Adrenal gland (tissue), 19 donors: ENCODE measurements at places on chromosomes 13 and 19.

DNA sequence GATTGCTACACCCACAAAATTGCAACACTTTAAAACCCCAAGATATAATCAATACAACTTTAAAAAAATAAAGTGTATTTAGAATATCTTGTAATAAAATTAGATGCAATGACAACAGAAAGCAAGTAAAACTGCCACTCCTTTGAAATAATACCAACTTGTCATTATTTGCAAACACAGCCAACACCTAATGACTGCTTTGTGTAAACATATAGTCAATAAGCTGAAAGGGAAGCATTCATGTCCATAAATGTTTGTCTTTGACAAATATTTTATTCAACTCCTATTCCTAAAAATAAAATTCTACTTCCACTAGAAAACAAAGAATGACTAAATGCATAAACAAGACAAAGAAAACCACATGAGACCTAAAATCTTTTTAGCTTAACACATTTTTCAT is 6.6 kb downstream of the SMAD9 start:
- DNase-seq, result no peak

GRCh38 chr19:34274284-34274826 is 20.0 kb downstream of the GARRE1 start:
- DNase-seq, result no peak

- DNase-seq, result peak; percentile 59
Observed at GRCh38 chr19:41945135-41945766, 13.9 kb downstream of the RABAC1 start.

DNA sequence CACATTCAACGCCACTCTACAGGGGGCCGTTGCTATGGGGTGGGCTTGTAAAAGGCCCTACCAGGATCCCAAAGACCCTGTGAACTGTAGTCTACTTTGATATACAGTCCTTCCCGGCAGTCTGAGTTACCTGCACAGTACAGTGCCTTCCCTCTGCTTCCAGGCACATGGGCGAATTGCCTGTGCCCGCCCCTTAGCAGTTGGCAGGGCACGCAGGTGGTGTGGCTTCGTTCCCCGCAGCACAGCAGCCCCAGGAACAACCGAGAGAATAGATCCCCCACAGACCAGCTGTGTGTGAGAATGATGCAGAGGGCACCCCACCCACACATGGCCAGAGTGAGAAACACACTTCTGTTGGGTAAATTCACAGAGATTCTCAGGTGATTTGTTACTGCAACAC is 60.6 kb downstream of the MRPL57 start:
- DNase-seq, result no peak

GRCh38 chr13:35797991-35798390 is 321.5 kb upstream of the MAB21L1 start:
- no peak for DNase-seq

DNA sequence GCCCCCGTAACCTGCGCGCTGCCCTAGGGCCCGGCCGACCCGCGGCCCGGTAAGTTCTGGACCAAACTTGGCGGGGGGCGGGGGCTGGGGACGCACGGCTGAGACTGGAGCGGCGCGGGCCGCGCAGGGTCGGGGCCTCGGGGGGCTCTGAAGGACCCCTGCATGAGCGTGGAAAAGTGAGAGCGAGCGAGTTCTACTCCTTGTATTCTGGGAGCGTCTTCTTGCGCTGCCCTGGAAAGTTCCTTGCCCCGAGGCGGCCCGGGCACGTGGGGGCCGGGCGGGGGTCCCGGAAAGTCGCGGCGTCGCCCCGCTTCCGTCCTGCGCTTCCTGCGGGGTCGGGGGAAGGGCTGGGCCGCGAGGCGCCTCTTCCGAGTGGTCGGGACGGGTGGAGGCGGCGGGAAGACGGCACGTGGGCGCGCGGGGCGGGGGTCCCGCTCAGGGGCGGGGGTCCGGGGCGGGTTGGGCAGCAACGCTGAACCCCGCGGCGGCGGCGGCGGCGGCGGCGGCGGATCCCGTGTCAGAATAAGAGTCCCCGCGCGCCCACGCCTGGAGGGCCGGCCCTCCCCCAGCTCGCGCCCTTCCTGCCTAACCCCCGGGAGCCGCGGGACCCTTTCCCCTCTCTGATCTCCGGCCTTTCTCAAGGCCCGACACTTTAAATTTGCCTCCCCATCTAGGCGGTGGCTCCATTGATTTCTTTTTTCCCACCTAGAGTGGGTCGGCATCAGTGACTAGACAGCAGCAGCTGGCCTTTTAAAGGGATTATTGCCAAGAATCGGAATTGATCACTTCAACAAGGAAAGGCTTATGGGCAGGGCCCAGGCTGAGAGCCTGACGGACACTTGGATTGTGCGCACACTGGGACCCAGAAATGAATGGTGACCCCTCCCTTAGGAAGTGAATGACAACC is 749 bp downstream of the GATAD2A start:
- DNase-seq, result peak; percentile 48

GRCh38 chr13:31063772-31064171 is 97.9 kb downstream of the HSPH1 start:
- DNase-seq, result no peak

DNA sequence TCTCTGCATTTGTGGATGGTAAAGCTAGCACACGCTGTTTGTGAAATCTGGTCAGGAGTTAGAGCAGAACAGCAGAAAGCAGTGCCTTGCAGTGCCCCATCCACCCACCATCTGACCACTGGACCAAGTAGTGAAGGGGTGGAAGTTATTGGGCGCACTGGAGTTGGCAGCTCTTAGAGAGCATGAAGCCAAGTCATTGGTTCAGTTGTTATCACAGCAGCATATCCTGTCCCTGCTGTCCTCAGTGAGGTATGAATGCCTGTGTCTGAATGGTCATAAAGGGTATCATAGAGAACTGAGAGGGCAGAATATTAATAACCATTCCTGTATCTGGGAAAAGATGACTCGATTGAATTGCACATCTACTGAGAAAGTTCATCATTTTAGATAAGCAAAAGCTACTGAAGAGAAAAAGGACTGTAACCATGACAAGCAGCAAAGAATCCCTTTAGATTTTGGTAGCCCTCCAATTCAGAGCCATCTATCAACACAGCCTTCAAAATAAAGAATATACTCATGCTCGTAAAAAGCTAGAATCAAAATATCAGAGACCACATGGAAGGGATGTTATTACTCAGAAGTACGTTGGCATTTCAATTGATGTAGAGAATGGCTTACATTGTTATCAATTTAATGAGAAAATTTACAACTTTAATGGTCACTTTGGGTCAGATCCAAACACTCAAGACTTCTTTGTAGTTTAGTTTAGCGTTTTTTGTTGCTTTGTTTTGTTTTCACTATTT is 919.0 kb downstream of the EFNB2 start:
- no peak for DNase-seq

DNA sequence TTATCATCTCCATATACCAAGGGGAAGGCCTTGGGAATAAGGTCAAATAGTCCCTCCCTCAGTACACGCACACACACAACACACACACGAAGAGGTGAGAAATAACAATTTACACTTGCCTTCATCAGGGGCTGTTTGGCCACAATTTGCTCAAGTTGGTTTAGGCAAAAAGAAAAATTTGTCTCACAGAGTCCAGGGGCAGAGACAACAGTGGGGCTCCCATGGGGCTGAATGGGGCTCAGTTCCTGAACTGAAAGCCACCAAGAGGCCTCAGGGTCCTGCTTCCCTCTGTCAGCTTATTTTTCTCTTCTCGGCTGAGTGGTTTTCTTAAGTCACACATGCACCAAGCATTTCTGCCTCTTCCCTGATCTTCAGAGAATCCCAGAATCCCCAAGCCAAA is 35.5 kb downstream of the PCDH8 start:
- no peak for DNase-seq

DNA sequence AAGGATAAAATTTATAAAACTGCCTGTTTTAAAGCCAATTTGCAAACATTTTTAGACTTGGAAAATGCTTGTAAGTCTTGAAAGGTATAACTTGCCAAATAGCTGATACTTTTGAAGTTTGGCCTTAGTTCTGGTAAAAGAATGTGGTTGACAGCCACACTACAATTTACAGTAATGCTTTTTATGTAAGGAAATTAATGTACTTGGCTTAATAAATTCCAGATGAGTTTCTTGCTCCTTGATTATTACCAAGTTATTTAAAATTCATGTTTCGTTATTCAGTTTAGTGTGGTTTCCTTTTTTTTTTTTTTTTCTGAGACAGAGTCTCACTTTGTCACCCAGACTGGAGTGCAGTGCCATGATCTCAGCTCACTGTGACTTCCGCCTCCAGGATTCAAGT is 14.9 kb downstream of the LMO7 start:
- no peak for DNase-seq

DNA sequence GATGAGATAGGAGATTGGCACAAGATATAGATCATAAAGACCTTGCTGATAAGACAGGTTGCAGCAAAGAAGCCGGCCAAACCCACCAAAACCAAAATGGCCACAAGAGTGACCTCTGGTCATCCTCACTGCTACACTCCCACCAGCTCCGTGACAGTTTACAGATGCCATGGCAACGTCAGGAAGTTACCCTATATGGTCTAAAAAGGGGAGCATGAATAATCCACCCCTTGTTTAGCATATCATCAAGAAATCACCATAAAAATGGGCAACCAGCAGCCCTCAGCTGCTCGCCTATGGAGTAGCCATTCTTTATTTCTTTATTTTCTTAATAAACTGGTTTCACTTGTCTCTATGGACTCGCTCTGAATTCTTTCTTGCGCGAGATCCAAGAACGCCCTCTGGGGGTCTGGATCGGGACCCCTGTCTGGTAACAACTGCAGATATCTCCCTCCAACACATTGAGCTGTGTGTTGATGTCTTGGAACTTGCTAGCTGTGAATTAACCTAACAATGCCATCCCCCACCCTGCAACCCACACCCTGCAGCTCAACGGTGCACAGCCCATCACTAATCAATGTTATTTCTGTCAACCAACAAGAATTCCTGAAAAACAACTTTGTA is 27.1 kb upstream of the GRTP1 start:
- no peak for DNase-seq

DNA sequence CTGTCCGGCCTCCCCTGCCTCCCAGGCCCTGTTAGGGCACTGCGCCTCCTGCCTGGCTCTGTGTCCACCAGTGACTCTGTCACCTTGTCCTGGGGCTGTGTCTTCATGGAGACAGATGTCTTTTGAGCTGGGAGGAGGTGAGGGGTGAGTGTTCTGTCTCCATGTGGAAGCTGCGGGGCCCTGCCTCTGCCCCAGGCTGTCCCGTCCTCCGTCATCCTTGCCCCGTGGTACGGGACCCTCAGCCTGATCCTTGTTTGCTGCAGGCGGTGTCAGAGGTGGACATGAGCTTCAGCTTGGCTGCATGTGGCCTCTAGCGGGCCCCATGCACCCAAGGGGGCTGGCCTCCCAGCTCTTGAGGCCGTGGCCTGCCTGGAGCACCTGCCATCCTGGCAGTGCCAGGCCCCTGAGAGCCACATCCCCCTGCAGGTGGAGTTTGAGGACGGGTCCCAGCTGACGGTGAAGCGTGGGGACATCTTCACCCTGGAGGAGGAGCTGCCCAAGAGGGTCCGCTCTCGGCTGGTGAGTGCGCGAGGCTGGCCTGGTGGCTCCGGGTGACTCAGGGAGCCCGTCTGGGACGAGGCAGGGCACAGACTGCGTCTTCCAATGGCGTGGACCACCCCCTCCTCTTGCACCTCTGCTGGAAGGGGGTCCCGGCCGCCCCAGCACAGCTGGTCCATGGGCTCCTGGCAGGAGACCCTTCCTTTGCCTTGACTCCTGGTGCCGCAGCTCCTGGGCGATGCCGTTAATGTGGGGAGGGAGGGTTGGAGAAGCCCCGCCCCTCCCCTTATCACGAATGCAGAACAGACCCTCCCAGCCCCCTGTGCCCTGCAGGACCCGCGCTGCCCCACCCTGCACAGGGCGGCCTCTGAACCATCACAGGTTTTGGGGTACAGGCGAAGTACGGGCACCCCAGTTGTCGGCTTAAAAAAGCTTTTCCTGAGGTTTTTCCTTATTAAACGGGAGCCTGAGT is 181.3 kb downstream of the KDM4B start:
- DNase-seq, result peak; percentile 14

- no peak for DNase-seq
Observed at GRCh38 chr13:41859565-41859964, 101.3 kb downstream of the VWA8 start.

DNA sequence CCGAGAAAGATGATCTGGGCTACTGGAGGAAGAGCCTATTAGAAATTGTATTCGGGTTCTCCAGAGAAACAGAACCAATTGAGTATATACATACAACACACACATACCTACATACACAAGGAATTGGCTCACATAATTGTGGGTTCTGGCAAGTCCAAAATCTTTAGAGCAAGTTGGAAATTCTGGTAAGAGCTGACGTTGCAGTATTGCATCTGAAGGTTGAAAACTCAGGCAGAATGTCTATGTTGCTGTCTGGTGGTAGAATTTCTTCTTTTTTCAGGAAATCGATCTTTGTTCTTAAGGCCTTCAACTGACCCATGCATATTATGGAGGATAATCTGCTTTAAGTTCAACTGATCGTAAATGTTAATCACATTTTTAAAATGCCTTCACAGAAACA is 15.5 kb upstream of the OLFM4 start:
- DNase-seq, result no peak

- DNase-seq, result no peak
Observed at GRCh38 chr13:98957731-98958442, 20.0 kb downstream of the DOCK9 start.

DNA sequence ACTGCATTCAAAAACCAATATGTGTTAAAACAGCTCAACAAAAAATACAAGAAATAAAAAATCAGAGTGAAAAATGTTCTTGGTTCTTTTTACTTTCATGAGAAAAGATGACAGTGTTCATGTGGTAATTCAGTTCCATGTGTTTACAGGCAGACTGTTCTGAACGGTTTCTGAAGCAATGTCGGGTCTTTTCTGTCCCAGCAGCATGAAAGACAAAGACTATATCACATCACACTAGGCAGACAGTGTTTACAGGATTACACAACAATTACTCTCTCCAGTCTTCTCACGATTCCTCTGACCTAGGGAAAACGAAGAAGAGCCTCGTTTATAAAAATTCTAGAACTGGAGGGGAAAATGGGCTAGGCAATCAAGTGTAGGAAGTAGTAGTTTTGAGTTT is 83.4 kb downstream of the UBL3 start:
- no peak for DNase-seq

- peak; percentile 77 for DNase-seq
Observed at GRCh38 chr13:110560601-110561343, 750 bp downstream of the RAB20 start.

DNA sequence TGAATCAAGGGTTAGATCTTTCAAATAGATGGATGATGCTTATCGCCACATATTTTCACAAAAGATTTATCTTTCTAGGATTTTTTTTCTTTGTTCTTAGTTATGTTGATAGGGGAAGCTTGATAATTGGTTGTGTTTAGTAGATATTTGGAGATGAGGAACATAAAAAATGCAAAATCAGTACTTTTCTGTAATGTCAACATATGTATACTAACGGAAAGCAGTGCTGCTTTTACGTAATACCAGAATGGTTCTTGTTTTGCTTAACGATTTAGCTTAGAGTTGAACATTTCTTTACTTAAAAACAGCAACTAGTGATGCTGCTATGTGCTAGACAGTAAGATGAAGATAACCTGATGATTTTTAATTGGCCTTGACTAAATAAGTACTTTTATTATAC is 3.0 kb downstream of the ZMYM2 start:
- no peak for DNase-seq

DNA sequence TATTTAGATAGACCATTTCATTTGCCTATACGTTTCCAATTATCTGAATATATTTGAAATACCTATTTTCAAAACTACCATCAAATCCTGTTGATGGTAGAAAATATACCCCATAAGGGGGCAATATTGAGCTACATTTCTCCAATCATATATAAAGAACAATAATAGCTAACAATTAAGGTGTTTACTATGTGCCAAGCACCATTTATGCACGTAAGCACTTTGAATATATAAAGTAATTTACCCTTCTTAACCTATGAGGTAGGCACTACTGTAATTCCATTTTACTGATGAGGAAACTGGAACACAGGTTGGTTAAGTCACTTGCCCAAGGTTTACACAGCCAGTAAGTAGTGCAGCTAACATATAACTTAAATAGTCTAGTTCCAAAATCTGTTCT is 79.2 kb downstream of the UBL3 start:
- no peak for DNase-seq
